ENCODE measurements at places on chromosomes 3 and 15. TPM values are rescaled to one million over a fixed set of nuclear protein-coding genes. Genes with fewer than 3 reads are reported as not detected.

DNA sequence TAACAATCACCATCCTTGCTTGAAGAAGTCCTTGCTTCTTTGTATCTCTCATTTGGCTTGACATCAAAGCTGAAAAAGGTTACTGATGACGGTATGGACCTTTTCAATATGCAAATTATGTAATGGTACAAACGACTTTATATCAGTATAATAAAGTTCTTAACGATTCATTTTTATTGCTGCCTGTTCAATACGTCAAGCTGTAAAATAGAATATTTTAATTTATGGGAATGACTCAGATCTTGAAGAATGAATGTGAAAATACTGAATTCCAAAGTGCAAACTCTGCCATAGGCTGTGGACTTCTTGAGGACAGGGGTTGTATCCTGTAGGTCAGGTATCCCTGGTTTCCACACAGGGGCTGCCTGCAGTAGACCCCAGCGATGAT is 156.2 kb downstream of the PLCL2 start:
- peaks cover 29% of the 10 kb centered on the region for H3K4me1 ChIP-seq
- no peaks in the 10 kb centered on the region for H3K27me3 ChIP-seq
- H3K27ac ChIP-seq, result no peak overlapping the region
- DNase-seq, result no peak
- H3K36me3 ChIP-seq, result peaks cover 10% of the 10 kb centered on the region
- H3K4me3 ChIP-seq, result no peak overlapping the region

DNA sequence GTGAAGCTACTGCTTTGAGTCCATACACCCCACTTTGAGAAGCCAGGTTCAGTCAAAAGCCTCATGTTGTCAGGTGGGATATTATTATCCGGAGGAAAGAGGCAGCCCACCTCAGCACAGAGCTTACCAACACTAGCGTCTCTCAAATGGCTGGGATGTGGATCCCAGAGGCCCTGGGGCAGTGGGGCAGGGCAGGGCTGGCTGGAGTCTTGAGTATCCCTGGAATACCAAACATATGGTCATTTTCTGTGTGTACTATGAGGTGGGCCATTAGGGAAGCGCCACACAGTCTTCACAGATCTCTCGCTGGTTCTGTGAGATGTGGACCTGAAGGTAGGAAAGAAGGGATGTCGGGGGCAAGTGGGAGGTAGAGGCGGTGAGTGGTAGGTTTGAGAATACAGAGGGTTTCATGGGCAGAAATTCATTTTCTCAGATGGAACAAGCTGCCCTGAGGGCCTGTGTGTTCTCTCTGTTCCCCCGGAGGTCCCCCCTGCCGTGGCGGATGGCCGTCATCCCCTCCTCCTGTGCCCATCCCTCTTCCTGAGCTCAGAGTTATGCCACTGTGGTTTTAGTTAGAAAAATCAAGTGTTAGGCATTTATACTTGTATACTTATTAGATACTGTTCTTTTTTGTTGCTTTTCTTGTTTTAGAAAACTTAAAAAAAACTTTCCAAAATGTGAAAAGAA is 66.4 kb downstream of the USP13 start:
- peaks cover 5% of the 10 kb centered on the region for H3K4me1 ChIP-seq
- H3K27ac ChIP-seq, result no peak overlapping the region
- H3K36me3 ChIP-seq, result peaks cover 8% of the 10 kb centered on the region

DNA sequence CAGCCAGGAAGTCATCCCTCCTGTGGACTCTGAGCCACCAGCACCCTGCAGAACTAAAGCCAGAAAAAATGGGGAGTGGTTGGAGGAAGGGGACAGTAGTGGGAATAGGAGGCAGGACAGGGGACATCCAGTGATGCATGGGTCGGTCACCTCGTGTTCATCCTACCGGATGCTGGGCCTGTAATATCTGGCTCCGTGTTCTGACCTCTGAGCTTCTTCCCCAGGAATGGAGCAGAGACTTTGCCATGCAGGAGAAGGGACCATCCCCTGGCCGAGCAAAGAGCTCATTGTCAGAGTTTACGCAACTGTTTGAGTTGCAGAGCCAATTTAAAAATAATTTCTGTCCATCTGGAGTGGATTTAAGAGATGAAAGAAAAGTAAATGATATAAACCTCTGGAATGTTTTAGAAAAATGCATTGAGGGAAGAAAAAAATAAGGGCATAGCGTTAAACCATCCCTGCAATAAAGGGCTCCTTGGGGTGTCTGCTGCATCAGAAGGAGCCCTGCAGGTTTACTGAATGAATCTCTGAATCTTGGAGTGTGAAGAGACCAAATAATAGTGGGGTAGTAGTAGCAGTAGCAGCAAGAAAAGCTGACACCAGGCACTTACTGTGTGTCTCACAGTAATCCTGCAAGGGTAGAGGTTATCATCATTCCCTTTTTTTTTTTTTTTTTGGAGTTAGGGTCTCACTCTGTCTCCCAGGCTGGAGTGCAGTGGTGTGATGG is 70.9 kb downstream of the AAGAB start:
- H3K4me1 ChIP-seq, result peaks cover 25% of the 10 kb centered on the region
- H3K27ac ChIP-seq, result peak overlapping the region; percentile 37
- H3K36me3 ChIP-seq, result peaks cover 14% of the 10 kb centered on the region
- no peak overlapping the region for H3K4me3 ChIP-seq
- H3K27me3 ChIP-seq, result no peaks in the 10 kb centered on the region

DNA sequence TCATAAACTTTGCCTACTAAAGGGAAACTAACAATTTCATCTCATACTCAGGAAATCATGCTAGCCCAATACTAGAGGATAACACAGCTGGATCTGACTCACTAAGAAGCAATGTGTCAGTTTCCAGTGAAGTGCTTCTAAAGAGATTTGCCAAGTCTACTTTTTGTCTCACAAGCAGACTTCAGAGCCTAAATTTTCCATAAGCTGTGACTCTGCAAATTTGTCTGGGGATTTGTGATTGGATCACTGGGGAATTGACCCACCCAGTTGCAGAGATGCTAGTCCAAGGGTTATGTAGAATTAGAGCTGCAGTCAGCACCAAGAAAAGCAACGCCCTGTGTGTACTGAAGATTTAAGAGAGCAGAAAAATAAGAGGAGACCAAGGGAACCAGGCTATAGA is 647.1 kb downstream of the NTRK3 start:
- H3K27me3 ChIP-seq, result peaks cover 15% of the 10 kb centered on the region
- H3K36me3 ChIP-seq, result peaks cover 2% of the 10 kb centered on the region
- H3K4me3 ChIP-seq, result no peak overlapping the region
- DNase-seq, result no peak

The SNTN gene
- total RNA-seq, result not detected

The HTR3E gene
- not detected for total RNA-seq

The EFCC1 gene
- total RNA-seq, result not detected

- peak overlapping the region; percentile 32 for H3K27ac ChIP-seq
- H3K27me3 ChIP-seq, result peaks cover 23% of the 10 kb centered on the region
- peaks cover 22% of the 10 kb centered on the region for H3K4me1 ChIP-seq
- no peak for DNase-seq
- H3K4me3 ChIP-seq, result no peak overlapping the region
Measured at GRCh38 chr3:52774066-52774713, 3.2 kb upstream of the ITIH1 start.

DNA sequence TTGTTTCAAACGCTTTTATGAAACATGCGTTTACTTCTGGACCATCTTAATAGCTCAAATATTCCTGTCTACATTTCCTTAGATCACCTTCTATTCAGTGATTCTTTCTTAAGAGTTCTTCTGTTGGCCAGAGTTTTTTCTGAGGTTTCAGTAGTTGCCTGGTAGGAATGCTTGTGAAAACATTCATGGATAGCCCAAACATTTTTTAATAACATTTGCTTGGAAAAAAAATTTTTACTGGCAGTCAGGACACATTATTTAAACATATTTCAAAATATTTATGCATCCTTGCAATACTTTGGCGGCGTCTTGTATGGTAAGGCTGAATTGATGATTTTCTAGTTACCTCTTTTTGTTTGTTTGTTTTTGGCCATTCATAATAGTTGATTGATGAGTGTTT is 47.4 kb upstream of the ZBTB20 start:
- H3K4me3 ChIP-seq, result no peak overlapping the region
- H3K4me1 ChIP-seq, result no peaks in the 10 kb centered on the region
- no peak overlapping the region for H3K27ac ChIP-seq
- H3K36me3 ChIP-seq, result no peaks in the 10 kb centered on the region

GRCh38 chr3:168248383-168249204 is 152.9 kb upstream of the GOLIM4 start:
- no peak overlapping the region for H3K27ac ChIP-seq
- H3K27me3 ChIP-seq, result peaks cover 49% of the 10 kb centered on the region
- peaks cover 7% of the 10 kb centered on the region for H3K4me1 ChIP-seq
- H3K4me3 ChIP-seq, result peak overlapping the region; percentile 70
- H3K36me3 ChIP-seq, result no peaks in the 10 kb centered on the region

DNA sequence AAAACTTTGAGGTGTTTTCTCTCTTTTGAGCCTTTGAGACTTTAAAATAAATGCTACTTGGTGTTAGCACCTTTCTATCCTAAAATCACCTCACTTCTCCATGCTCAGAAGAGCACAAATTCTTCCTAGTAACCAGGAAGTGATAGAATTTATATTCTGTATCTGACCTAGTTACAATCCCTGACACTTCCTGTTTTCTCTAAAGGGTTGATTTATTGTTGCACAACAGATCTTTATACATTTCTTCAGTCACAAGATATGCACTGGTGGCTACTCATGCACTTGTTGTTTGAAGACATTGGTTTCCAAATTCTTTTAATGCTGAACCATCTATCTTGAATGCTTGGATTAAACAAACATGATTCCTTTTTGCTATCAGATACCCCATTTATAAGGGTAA is 47.2 kb upstream of the CNTN3 start:
- DNase-seq, result no peak
- H3K36me3 ChIP-seq, result no peaks in the 10 kb centered on the region
- no peak overlapping the region for H3K27ac ChIP-seq
- H3K4me1 ChIP-seq, result no peaks in the 10 kb centered on the region

The P3H2 gene
- not detected for total RNA-seq

The CCDC191 gene
- total RNA-seq, result 6.4 TPM

DNA sequence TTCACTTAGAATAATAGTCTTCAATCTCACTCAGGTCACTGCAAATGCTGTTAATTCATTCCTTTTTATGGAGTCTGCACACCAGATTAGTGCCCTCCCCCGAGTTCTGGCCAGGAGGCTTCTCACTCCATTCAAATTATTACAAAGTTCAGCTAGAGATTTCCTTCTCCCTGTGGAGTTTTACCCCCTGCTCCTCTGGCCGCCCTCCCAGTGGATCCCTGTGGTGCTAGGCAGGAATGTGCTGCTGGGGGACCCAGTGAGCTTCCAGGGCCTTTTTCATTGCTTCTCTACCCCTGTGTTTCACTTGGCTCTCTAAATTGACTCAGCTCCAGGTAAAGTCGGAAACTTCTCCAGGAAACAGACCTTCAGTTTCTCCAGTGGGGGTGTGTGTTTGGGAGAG is 42.7 kb upstream of the CD200R1L start:
- no peak for DNase-seq
- H3K4me1 ChIP-seq, result no peaks in the 10 kb centered on the region
- no peak overlapping the region for H3K4me3 ChIP-seq
- no peak overlapping the region for H3K27ac ChIP-seq
- no peaks in the 10 kb centered on the region for H3K36me3 ChIP-seq
- H3K27me3 ChIP-seq, result peaks cover 16% of the 10 kb centered on the region

DNA sequence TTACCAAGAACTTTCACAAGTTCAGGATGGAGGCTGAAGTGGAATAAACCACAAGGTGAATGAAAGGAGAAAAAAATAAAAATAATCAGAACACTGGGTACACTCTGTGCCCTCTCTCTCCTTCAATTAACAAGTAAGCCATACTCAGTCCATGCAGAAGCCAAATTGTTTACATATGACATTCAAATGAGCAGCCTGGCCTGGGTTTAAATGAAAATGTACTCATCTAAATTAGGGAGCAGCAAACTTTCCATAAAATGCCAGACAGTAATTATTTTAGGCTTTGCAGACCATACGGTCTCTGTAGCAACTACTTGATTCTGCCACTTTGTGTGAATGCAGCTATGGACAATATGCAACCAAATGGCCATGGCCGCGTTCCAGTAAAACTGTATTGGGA is 376.6 kb downstream of the MAGI1 start:
- H3K27me3 ChIP-seq, result no peaks in the 10 kb centered on the region
- H3K27ac ChIP-seq, result no peak overlapping the region
- no peaks in the 10 kb centered on the region for H3K4me1 ChIP-seq
- H3K4me3 ChIP-seq, result no peak overlapping the region
- no peaks in the 10 kb centered on the region for H3K36me3 ChIP-seq

- H3K4me3 ChIP-seq, result no peak overlapping the region
- H3K4me1 ChIP-seq, result peaks cover 12% of the 10 kb centered on the region
- no peak for DNase-seq
- H3K36me3 ChIP-seq, result peaks cover 11% of the 10 kb centered on the region
- no peak overlapping the region for H3K27ac ChIP-seq
- H3K27me3 ChIP-seq, result no peaks in the 10 kb centered on the region
Measured at GRCh38 chr3:133649486-133650068, 12.2 kb downstream of the TOPBP1 start.

The ERICH6 gene
- total RNA-seq, result 1.6 TPM

DNA sequence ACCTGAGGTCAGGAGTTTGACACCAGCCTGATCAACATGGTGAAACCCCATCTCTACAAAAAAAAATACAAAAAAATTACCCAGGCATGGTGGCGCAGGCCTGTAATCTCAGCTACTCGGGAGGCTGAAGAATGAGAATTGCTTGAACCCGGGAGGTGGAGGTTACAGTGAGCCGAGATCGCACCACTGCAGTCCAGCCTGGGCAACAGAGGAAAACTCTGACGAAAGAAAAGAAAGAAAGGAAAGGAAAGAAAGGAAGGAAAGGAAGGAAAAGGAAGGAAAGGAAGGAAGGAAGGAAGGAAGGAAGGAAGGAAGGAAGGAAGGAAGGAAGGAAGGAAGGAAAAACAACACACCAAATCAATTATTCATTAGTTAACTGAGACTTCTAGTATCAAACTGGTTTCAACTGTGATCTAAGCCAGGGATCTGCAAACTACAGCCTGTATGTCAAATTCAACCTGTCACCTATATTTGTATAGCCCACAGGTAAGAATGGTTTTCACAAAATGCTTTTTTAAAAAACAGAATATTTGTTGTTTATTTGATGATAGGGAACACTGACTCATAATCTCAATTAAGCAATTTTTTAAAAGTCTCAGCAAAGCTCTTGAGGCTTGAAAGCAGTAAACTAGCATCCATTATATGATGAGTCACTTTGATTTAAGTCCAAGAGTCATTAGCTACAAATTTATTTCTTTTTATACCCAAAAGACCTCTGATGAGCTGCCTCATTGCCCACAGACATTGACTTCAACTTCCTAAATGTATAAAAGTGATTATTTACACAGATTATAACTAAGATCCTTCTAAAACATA is 127.6 kb downstream of the TBL1XR1 start:
- peaks cover 34% of the 10 kb centered on the region for H3K4me1 ChIP-seq
- H3K27ac ChIP-seq, result peak overlapping the region; percentile 82
- no peaks in the 10 kb centered on the region for H3K36me3 ChIP-seq
- no peak for DNase-seq
- no peak overlapping the region for H3K4me3 ChIP-seq

- H3K27ac ChIP-seq, result no peak overlapping the region
- no peak overlapping the region for H3K4me3 ChIP-seq
- H3K36me3 ChIP-seq, result no peaks in the 10 kb centered on the region
- no peak for DNase-seq
- H3K4me1 ChIP-seq, result no peaks in the 10 kb centered on the region
- H3K27me3 ChIP-seq, result peaks cover 31% of the 10 kb centered on the region
Measured at GRCh38 chr15:94066811-94067210, 164.6 kb upstream of the MCTP2 start.
